Retina (tissue), 1 donor: ENCODE measurements at places on chromosomes 2 and 18.

DNA sequence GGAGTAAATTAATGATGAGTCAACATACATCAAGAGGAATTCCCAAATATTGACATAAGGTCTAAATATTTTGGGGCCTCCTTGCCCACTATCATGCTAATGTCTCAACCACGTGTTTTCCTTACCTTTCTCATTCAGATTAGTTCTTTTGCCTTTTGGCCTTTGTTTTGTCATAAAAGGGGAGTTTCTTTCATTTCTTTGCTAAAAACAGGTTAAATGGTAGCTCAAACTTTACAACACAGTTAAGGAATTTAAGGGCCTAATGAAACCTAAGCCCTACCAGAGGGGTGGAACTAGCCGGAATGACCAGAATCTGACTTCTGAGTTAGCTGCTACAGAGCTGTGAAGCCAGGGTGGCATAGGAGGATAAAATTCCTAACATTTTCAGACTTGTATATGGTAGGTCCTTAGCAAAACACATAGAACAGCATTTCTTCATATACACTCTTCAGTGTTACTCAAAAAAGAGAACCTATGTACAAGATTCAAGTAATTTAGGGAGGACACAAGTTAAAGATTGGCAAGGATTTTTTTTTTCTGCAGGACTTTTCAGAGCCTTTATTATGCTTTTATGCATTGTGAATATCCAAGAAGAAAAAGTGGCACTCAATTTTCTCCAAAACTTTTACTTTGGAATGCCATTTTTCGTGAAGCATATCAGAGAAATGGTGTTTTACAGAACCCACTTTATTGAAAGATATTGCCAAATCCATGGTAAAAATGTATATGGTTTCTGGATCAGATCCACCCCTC lies 633.1 kb downstream of the ARHGAP15 start:
- DNase-seq: no peak

GRCh38 chr2:119476301-119477112 lies 44.9 kb downstream of the TMEM37 start:
- peak; percentile 84 for DNase-seq

DNA sequence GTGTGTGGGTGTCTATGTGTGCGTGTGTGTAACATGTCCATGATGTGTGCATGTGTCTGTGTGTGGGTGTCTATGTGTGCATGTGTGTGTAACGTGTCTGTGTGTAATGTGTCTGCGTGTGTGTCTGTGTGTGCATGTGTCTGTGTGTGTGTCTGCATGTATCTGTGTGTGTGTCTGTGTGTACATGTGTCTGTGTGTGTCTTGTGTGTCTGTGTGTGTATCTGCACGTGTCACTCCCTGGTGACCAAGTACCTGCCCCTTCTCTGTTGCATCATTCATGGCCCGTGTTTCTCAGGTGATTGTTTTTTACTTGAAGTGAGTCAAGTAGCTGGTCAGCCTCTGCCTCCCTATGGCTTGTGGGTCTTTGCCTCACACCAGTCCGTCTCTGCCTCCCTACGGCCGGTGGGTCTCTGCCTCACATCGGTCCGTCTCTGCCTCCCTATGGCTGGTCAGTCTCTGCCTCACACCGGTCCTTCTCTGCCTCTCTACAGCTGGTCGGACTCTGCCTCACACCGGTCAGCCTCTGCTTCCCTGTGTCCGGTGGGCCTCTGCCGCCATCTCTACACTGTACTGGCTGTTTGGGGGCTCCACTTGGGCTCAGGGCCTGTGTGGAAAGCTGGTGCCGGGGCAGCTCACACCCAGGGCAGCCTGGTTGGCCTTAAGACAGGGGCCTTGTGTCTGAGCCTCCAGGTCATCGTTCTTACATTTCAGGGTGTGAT lies 31.6 kb downstream of the KCNG2 start:
- DNase-seq: no peak

DNA sequence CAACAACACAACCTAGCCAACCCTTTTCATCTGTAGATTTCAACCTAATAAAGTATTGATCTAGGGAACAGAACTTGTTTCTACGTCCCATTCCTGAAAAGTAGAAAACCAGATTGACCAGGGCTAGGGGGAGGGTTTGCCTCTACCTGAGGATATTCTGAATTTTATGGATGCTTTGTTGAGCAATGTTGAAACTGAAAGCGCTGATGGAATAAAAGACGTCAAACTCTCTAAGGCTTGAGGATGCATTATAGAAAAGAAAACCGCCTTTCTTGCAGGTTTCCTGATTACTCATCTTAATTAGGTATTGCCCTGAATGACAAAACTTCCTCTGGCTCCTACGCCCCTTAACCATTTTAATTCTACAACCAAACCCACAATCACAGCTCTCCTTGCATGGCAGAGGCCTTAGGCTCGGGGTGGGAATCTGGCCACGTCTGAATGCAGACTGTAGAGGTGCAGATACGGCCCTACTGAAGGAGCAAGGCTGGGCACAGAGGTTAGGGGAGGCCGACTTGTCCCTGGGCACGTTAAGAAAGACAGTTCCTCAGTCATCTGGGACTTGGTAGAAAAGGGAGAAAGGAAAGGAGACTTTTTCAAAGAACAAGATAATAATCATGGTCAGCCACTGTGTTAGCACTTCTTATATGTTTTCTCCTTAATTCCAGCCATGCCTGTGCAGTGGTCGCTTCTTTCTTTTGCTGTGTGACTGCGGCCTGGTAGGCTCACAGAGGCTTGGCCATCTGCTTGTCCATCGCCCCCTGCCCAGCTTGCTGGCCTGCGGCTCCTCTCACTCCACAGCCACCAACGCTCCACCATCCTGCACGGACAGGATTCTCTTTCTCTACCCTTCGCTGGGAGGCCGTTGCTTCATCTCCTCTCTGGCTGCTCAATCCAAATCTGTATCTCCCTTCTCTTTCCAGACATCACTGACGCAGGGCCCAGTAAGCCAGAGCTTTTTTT lies 209.5 kb downstream of the VAPA start:
- DNase-seq: no peak

DNA sequence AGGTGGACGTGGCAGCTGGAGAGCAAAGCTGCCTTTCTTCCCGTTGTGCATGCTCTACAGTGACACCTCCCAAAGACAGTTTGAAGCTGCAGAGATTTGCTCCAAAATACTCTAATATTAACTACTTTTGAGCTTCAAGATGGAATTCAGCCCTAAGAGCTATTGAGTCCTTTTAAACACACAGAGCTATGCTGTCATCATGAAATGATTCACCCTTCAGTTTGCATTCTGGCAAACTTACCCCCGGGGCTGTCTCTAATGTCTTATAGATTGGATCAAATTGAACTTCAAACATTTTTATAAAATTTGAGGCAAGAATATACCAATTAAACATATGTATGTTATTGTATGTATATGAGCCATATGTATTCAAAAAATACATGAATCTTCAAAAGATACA lies 110.7 kb upstream of the EFEMP1 start:
- no peak for DNase-seq

DNA sequence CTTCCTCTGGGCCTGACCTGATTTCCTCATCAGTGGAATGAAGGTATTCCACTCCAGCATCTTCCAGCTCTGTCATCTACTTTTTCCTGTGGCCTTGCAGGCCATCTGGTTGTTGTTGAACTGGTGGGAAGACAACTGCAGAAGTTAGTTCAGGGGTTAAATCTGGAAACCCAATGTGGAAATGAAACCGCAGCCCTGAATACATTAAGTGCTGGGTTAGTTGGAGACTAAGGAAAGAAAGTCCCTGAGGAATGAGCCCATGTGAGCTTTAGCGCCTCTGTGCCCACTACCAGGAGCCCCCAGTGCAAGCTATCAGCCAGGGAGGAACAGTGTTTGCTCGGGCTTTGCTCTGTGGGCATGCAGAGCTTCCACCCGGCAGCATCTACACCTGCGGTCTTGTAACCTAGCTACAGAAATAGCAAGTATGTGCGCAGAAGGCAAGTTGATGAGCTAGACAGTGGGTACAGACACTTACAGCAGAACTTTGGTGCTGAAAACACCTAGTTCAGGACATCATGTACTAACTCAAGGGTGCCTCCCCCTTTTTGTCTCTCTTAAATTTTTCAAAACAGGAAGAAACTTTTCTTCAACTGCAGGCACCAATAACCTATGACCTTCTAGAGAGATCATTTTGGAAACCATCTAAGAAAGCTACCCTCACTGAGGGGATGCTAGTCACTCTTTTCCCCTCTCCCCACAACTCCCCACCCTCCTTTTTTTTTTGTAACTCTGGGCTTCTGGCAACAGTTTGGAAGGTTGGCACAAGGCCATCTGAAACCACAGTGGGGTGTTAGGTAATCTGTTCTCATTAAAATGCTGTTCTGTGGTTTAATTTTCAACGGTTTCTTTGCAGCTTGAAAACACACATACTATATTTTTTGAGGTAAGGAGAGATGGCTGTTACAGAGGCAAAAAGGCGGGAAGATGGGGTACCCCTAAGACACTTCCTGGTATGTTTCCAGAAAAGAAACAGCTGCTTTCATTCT lies 18.3 kb upstream of the CXCR4 start:
- DNase-seq: no peak

GRCh38 chr2:217989221-217989948 lies 13.4 kb downstream of the TNS1 start:
- no peak for DNase-seq

- DNase-seq: peak; percentile 67
Measured at GRCh38 chr2:118202707-118203303, 114.5 kb downstream of the INSIG2 start.

DNA sequence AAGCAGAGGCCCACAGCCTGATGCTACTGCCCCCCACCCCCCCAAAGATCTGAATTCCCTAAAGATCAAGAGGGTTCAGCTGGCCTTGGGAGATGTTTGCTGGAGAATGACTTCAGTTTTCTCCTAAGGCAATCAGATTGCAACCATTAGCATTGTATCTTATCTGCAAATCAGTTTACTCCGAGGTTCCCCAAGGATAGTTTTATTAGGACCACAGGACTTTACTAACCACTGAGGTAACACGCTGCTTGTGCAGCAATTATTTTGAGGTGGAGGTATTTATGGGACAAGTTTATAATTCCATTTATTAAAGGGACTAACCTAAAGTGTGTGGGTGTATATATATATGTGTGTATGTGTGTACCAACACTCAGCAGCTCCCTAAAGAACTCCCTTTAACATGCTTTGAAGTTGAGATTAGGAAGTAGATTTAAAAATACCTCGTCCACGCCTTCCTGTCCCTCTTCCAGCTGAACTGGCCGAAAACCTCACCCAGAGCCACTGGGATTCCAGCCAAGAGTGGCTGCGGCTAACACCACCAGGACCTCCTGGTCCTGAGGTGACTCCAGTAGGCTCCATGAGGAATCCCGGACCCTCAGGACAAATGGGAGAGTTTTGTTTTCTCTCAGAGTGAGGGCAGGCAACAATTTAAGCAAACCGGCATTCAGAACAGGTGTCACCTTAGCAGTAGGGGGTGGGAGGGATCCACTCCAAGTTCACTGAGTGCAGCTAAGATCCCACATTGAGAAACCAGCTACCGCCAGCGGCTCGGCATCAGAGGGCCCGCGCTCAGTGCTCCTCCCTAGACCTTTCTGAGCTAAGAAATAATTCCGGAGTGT lies 3.0 kb upstream of the DLX1 start:
- DNase-seq: peak; percentile 28

DNA sequence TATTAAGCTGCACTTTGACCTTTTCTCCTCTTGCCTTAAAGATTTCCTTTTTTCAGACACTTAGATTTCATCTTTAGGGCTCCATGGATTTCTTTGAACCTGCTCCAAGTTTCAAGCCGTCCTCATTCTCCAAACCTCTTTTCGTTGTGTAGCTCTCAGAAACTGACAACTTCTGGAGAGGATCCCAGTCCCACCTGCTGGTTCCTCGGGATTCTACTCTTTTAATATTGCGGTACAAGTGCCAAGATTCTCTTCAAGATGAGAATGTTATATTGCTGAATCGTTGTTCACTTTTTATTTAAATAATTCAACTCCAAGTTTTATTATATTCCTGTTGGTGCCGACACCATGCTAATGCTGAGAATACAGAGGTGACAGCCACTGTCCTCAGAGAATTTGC lies 141.1 kb downstream of the CDH20 start:
- DNase-seq: no peak

- DNase-seq: no peak
Measured at GRCh38 chr18:76430636-76431035, 64.4 kb downstream of the ZNF516 start.

DNA sequence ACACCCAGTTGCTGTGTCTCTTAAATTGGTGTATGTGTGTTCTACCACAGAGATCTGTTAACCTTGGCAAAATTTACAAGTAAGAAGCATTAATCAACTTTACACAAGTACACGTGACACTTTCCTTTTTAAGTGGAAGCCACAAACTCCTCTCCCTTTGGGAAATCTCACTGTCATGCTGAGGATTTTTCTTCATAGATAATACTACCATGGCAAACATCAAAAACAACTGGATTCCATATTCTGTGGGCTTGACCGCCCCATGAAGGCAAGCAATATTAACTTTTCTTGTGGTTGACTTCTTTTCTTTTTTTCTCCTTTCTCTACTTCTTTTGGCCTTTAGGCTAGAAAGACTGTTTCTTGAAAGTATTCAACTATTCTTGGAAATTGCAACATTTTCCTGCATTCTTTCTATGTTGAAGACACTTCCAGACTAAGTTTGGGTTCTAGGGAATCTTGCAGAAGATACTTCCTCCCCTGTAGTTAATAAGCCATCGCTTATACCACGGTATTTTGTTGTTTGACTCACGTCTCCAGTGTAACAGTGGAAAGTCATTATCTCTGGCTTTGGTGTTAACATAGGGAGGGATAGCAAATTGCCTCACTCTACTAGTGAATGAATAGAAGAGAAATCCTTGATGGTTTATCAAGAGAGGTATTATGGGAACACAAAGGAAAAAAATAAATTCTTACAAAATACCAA lies 79.5 kb downstream of the SLC8A1 start:
- no peak for DNase-seq

- DNase-seq: no peak
Measured at GRCh38 chr2:140669911-140670310, 1460.9 kb downstream of the LRP1B start.

GRCh38 chr2:30293303-30293921 lies 62.1 kb downstream of the LBH start:
- DNase-seq: no peak

DNA sequence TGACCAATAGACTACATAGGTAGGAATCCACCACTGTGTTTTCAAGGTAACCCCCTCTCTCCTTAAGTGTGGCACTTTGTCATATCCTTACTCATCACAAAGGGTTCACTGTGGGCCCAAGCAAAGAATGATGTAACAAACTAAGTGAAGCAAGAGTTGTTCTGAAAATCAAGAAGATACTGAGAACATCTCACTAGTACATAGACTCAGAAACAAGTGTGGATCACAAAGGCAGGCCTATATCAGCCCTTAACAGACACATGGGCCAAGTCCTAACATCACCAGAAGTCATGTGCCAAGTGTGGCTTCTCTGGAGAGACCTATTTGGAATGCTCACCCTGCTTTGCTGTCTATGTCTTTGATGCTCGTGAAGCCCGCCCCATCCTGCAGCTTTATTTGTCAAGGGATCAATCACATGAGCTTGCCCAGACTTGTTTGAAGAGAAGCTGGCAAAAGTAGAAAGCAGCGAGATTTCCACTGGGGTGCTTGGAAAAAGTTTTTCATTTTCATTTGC lies 131.2 kb upstream of the TTC39C start:
- no peak for DNase-seq

- no peak for DNase-seq
Measured at GRCh38 chr2:153990771-153991170, 119.0 kb downstream of the GALNT13 start.
